ENCODE measurements at places on chromosomes 6 and 20.

DNA sequence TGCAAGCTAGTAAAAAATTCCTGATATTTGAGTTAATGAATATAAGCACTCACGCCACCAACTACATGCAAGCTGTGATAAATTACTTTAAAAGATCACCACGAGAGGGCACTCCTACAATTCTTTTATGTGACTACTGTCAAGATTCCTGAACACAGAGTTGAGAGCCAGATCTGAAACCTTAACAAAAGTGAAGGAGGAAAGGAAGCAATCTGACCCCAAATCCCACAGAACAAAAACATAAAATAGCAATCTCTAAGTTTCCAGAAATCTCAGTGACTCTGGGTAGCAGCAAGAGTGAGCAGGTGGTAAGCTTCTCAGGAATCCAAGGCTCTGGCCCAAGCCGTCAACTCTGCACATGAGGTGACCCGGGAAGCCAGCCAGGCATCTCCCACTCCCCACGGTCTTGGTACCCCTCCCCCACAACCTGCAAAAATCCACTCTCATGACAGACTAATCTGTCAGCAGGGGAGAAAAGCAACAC lies 55.1 kb downstream of the STAU1 start:
- DNase-seq, result peak; percentile 77

DNA sequence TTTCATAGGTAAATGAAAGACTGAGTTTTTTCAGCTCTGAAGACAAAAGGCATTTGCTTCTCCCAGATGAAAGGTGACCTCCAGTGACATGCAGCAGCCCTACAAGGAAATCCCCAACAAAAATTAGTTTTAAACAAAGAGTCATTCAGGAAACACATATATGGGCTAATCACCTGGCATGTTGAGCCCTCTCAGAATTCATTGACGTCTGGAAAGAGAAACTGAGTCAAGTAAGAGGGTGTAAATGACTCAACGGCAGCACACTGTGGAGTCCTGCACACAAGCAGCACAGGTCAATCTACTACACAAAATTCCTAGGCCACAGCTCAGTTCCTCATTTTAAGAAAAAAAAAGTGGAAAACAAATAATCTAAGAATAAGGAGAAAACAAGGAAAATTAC lies 592.3 kb downstream of the EPHA7 start:
- no peak for DNase-seq

GRCh38 chr20:61053889-61054288 lies 198.2 kb upstream of the CDH4 start:
- DNase-seq, result no peak

GRCh38 chr6:9527679-9528286 lies 887.1 kb downstream of the TFAP2A start:
- DNase-seq, result peak; percentile 32

- peak; percentile 54 for DNase-seq
Observed at GRCh38 chr20:44188752-44189151, 1.8 kb upstream of the JPH2 start.

DNA sequence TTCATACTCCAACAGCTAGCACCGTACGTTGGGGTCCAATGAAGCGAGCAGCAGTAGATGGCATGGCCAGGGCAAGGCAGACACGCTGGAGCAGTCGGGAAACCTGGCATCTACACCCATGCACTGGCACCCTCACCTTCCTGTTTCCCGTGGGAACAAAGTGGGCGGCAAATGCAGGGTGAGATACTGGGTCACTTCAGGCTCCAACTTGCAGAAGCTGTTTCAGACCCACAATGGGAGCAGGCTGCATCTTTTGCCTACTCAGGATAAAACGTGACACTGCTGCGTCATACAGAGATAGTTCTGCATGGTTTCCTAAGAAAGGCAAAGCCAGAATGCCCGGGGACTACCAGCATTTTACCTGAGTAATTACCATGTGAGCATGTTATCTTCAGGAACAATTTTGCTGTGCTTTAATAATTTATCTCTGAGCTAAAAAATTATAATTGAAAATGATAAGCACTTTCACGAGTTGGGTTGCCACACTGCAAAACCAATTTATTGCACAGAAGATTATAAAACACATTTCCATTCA lies 10.9 kb upstream of the CD93 start:
- no peak for DNase-seq

DNA sequence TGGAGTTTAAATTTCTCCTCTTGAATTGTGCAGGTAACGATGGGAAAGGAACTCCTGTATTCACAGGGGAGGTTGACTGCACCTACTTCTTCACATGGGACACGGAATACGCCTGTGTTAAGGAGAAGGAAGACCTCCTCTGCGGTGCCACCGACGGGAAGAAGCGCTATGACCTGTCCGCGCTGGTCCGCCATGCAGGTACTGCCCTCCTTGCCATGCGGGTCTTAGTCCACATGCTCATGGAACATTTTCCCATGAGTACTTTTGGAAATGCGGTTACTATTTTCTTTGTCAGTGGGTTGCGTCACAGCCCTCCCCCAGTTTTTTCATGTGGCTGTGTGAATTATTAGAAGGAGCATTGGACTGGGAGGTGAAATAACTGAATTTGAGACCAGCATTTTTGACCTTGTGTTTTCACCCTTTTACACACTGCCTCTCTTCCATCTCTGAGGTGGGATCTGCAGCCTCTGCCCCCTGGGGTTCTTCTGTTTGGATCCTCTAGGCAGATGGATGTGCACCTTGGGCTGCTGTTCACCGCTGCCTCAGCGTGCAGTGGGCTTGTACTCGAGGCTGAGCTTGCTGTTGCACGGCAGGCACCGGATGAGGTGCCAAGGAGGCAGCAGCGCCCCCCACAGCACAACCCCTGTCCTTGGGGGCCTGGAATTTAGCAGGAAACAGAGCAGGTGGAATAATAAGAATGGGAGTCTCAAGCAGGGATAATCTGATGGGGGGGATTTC lies 71.8 kb downstream of the IGF2R start:
- DNase-seq, result no peak

DNA sequence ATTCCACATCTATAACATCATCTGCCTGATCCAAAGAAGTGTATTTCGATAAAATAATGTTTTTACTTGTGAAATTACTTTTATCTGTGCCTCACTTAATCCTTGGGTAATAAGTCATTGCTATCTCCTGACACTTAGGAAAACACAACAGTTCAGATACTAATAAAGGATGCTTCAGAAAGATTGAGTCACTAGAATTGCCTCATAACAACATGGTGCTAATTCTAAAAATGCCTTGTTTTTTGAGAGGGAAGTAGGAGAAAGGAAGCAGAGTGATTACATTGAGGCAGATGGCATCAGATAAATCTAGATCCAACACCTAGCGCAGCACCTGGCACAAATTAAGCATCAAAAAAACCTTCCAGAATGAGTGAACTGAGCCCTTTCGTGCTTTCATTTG lies 69.0 kb downstream of the NCOA7 start:
- no peak for DNase-seq

DNA sequence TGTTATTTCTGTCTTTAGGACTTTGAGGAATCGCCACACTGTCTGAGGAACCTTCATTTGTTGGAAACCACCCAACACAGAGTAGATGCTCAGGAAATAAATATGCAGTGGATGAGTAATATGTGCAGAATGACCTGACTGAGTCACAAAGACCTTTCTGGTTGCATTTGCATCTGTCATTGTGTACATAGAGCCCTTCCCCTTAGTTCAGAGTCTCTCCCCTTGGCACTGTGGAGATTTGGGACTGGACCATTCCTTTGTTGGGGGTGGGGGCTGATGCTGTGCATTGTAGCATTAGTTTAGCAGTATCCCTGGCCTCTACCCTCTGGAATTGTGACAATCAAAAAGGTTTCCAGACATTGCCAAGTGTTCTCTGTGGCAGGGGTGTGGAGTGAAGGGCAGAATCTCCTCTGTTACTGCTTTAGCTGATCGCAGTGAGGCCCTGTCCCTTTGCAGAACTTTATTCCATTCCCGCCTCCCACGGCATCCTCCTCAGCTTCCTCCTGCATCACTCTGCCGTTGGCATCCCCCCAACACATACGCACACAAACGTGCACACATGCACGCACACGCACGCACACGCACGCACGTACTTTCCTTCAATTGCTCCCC lies 64.5 kb downstream of the EYA2 start:
- DNase-seq, result no peak

DNA sequence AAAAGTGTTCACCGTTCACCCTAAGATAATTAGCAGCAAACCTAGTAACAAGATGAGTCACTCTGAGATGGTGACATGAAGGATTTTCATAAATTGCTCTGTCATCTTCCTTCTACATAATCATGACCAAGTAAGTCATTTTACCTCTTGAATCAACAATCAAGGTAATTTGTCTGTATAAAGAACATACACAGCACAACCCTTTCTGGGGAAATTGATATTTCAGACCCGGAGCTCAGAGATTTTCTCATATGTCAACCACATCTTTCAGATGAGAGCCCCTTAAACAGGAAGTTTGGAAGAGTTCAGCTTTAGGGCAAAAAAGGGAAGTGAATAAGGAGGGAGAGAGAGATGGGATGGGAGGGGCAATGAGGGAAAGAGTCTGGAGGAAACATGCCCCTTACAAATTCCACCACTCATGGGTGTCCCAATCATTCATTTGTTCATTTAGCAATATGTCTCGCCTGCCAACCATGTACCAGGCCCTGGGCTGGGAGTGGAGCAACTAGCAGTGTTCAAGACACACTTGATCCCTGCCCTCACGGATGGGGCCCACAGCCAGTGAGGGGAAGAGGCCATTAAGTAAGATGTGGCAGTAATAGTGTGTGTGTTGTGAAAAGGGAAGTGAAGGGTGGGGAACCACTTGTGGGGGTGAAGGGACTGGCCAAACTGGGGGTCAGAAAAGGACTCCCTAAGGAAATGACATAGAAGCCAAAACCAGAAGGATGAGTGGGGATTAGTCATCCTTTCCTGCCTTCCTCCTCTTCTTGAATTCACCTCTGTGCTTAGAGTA lies 190.9 kb downstream of the MAFB start:
- no peak for DNase-seq

GRCh38 chr20:2206957-2207769 lies 88.6 kb upstream of the TGM3 start:
- peak; percentile 47 for DNase-seq

DNA sequence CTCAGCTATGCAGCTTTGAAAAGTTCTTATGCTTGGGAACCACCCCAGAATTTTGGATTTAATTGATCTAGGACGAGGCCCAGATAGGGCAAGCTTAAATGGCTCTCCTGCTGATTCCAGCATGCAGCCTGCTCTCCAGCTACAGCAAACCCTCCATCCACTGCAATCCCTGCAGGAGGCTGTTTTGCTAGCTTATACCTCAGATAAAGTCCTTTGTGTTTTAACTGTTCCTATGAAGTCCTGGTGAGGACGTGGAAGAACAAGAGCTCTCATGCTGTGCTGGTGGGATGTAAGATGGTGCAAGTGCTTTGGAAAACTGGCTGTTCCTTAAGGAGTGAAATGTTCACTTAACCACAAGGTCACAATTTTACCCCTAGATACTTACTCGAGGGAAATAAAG lies 25.5 kb upstream of the NXT1 start:
- DNase-seq, result no peak

- DNase-seq, result no peak
Observed at GRCh38 chr20:17889226-17889625, 79.4 kb downstream of the SNX5 start.

GRCh38 chr6:99495466-99495865 lies 19.8 kb downstream of the USP45 start:
- DNase-seq, result no peak

DNA sequence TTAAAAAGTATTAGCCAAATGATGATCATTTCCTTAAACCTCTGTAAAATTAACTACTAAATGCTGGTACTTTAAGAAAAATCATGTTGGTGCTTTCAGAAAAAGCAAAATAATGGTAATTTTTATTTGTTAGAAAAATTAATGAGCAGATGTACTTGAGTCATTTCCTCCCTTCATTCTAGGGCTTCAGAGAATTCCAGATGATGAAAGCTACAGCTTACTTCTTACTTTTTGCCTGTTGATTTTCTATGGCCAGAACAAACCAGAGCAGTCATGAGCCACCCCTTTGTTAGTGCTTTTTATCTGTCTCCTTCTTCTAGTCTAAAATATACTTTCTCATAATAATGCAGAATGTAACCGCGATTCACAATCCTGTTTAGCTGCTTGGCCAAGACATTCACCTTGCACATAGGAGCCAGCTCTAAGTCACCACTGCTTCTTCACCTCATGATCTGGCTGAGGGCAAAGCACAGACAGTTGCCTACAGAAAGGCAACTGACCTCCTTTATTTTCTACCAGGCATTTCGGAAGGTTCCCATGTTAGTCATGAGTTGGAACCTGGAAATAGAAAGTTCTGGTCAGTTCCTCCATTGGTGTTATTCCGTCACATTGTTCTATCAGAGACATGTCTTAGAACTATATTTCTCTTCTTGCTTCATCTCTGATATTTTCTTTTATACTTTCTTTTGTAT lies 43.5 kb upstream of the TINAG start:
- DNase-seq, result no peak

- DNase-seq, result no peak
Observed at GRCh38 chr6:167300902-167301777, 10.0 kb downstream of the UNC93A start.

- DNase-seq, result no peak
Observed at GRCh38 chr20:51411870-51412269, 130.6 kb downstream of the NFATC2 start.

DNA sequence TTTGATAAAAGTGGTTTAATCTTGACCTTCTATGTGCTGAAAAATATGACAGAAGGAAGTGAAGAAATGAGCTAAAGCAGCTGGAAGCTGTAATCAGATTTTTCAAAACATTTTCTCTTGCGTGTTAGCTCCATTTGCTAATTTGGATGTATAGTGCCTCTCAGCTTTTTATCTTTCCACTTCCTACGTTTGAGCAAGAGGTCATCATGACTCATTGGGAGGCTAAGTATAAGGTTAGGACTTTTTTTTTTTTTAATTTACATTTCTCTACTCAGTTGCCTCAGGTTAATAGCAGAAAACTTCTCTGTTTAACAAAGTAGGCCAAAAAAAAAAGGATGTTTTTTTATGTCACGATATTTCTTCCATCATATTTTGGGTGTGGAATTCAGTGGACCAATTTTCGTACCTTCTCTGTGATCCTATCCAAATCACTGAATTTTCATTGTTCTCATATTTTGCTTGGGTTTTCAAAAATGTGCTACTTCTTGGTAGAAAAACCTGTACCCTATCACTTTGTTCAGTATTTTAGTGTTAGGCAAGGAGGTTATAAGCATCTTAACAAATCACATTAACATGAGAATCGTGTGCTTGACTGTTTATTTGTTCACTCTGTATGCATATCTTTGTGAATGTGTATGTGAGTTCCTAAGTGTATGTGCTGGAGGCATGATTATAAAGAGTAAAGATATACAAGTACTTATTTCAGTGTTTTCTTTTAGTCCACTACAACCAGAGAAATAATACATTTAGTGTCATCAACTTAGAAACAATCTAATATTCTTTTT lies 1028.3 kb upstream of the EYS start:
- DNase-seq, result no peak

- DNase-seq, result no peak
Observed at GRCh38 chr6:132933090-132933489, 118.7 kb downstream of the RPS12 start.

DNA sequence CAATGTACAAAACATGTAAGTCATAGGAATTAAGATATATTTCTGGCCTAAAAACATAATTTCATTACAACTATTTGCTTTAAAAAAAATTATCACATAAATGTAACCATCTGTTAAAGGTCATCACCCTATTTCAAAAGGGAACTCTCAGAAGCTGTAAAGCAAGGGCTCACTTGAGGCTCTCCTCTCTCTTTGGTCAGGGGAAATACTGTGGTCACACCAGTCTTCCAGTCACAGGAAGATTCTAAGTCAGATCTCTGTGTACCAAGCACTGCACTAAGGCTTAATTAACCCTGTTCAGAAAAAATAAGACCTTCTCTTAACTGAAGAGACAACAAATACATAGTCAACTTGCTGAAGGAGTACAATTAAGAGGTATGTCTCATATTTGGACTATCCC lies 75.6 kb downstream of the MMS22L start:
- no peak for DNase-seq
